CD4-positive, CD25-positive, alpha-beta regulatory T cell (primary cell): ENCODE measurements at places on chromosomes 2 and 18.
A peak's percentile ranks its signal among the peaks of the same experiment; 100 is the strongest.

- DNase-seq, result no peak
Observed at GRCh38 chr18:55763805-55764204, 175.8 kb upstream of the TCF4 start.

GRCh38 chr2:58714238-58714637 lies 473.1 kb upstream of the FANCL start:
- DNase-seq, result no peak

GRCh38 chr18:56294484-56295183 lies 343.8 kb downstream of the TXNL1 start:
- no peak for DNase-seq

- DNase-seq, result no peak
Observed at GRCh38 chr2:51981783-51982182, 949.9 kb upstream of the NRXN1 start.

DNA sequence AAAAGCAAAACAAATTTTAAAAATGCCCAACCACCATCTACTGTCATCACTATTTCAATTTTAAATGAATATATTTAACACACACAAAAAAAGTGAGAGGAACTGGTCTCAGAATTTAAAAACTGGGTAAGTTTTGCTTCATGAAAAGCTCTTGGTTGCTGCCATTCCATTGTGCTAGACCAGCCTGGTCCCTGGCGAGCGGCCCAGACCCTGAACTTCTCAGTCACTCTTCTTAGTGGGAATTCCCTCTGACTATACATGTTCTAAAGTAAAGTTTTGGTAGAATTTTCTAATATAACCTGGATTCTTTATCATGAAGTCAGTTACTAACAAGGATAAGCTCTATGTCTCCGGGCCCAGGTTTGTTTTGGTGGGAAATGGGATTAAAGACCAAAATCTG lies 34.8 kb upstream of the TMEM177 start:
- no peak for DNase-seq

GRCh38 chr18:43751835-43752234 lies 474.5 kb upstream of the SYT4 start:
- no peak for DNase-seq

DNA sequence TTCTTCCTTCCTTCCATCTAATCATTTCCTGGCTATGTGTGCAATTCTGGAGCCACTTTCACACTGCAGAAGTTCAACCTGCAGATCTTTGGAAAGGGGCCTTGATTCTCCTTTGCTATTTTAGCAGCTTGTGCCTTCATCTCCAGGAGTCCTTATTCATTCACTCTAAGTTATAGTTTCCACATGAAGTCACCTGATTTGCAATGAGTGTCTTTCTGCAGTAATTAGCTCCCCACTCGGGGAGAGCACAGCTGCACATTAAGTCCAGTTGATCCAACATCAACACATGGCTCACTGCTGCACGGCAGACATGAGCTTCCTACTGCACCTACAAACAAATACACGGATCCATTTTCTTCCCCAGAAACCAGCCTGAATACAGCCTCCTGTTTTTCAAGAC lies 323.1 kb upstream of the TNP1 start:
- DNase-seq, result no peak

DNA sequence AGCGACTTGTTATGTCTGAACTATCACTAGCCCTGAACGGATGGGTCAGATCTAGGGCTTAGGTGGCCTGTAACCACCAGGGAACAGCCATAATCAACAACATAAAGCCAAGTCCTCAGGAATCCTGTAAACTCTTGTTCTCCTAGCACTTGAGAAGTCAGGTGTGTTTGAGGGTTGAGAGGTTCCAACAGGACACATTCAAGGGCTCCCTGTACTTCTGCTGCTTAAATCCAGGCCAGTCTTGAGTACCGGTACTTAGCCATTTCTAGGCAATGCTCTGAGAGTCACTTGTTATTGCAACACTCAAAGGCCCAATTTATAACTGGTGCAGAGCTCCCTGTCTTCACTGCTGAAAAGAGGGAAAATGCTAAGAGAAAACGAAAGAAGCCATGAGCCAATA lies 21.6 kb upstream of the SLC40A1 start:
- no peak for DNase-seq

GRCh38 chr18:13868501-13869271 lies 44.7 kb downstream of the MC5R start:
- no peak for DNase-seq

- DNase-seq, result no peak
Observed at GRCh38 chr2:208570066-208570465, 163.5 kb downstream of the PTH2R start.

DNA sequence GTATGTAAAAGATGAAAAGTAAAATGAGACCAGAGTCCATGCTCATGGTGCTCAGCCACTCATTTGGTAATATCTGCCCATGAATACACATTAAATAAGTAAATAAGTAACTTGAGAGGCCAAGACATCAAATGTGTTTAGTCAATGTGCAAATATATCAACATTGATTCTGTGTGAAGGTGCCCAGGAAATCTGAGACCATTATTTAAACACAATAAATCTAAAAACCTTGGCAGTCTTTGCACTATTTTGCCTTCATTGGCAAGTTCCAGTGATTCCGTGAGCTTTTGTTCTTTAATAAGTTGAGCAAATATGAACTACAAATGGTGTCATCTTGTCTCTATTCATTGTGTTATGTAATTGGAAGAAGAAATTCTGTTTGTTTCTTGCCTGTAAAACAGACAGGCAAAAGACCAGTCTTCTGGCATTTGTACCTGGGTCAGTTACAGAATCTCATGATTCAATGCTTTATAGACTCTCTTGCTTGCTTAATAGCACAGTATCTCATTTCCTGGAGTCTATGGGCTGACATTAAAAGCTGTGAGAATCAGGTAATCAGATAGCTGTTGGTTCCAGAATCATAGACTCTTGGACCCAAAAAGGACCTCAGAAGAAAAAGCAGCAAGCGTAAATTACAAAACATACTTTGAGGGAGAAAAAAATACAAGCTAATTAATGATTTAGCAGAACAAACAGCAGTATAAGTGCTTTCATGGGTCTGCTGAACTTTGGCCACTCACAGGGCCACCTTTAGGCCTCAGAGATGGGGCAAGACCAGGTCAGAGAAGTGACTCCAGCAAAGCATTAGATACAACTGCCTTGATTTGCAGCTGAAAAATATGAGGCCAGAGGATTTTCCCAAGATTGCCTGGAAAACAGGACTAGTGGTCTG lies 20.0 kb upstream of the SERPINB3 start:
- no peak for DNase-seq

DNA sequence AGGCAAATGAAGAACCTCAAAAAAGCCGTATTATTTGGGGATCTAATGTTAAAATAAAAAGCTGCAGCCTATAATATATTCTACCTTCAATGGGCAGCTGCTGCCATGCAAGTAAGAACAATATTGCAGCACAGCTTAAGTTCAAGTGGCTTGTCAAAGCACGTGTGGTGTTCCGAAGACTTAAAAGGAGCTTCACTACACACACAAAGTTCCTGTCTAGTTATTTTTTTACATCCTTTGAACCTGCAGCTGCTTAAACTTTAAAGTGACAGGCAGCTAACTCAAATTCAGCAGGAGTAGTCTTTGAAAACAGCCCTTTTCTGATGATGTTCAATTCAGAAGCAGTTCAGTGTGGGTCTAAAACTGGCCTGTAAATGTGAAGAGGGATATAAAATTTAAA lies 85.8 kb upstream of the XIRP2 start:
- peak; percentile 28 for DNase-seq

DNA sequence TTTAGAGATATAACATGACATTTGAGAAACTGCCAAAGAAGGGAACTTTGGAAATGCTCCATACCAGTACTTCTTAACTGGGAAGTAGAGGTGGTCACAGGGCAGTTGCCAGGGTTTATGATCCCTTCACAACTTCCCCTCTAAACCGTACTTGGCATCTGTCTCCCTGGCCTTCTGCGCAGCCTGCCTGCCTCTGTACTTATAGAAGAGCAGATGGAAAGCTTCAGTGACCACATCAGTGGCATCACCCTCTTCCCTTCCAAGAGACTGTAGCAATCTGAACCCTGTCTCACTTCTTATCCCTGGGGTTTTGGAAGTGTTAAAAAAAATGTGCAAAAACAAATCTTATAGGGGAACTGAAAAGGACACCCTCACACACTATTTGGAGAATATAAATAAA lies 64.1 kb downstream of the EIF2AK3 start:
- no peak for DNase-seq

DNA sequence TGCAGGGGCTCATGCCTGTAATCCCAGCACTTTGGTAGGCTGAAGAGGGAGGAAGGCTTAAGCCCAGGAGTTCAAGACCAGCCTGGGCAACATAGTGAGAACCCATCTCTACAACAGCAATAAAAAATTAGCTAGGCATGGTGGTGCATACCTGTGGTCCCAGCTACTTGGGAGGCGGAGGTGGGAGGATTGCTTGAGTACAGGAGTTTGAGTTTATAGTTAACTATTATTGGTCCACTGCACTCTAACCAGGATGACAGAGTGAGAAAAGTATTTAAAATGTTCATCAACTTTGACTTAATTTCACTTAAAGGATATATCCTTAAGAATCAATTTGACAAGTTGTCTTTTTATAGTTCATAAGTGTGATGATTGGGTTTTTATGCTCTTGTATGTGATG lies 14.3 kb upstream of the GPD2 start:
- no peak for DNase-seq

DNA sequence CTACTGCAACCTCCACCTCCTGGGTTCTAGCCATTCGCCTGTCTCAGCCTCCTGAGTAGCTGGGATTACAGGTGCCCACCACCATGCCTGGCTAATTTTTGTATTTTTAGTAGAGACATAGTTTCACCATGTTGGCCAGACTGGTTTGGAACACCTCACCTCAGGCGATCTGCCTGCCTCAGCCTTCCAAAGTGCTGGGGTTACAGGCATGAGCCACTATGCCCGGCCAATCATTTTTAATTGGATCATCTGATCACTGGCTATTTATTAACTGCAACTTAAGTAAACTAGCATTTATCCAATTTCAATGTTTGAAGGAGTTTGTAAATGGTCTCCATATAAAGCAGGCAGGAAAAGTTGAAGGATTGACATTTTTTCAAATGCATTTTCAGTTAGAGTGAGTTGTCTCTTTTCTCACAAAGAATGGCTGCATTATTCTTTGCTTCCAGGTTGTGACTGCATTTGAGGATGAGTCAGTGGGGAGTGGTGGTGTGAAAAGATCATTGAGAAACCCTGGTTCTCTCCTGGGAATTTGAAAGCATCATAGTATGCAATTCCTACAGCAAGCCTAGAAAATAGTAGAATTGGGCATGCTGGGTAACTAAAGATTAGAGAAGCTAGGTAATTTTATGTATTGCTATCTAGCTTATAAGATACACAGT lies 431.1 kb upstream of the ZEB2 start:
- no peak for DNase-seq

DNA sequence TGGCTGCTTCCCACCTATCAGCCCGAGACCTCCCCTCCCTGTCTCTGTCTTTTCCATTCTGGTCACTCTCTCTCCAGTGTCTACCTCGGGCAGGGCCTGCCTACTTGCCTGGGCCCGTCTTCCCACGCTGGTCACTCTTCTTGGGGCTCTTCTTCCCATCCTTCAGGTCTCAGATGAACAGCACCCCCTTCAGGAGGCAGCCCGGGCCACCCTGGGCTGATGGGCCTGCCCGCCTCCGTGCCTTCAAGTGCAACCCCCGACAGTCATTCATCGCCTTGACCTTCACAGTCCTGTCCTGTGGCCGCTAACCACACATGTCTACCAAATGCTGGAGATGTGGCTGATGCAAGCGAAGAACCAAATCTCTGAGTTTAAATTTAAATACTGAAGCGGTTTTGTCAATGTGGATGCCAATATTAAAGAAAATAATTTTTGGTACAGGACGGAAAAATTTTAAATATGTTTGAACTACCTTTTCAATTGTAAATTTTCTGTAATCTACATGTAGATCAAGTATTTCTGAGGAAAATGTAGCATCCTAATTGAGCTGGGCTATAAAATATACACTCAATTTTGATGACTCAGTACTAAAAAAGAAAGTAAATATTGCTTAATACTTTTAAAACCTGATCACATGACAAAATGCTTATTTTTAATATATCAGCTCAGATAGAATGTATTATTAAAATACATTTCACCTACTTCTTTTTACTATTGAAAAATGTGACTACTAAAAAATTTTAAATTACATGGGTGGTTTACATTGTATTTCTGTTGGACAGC lies 96.4 kb downstream of the LAMA1 start:
- DNase-seq, result no peak

GRCh38 chr2:205752296-205752820 lies 70.1 kb downstream of the NRP2 start:
- no peak for DNase-seq

- DNase-seq, result no peak
Observed at GRCh38 chr18:7727361-7728076, 160.4 kb downstream of the PTPRM start.

- DNase-seq, result no peak
Observed at GRCh38 chr2:134027980-134028379, 225.9 kb upstream of the MGAT5 start.

- no peak for DNase-seq
Observed at GRCh38 chr2:58221909-58222308, 19.2 kb downstream of the FANCL start.

GRCh38 chr2:30321466-30321865 lies 90.1 kb downstream of the LBH start:
- no peak for DNase-seq

DNA sequence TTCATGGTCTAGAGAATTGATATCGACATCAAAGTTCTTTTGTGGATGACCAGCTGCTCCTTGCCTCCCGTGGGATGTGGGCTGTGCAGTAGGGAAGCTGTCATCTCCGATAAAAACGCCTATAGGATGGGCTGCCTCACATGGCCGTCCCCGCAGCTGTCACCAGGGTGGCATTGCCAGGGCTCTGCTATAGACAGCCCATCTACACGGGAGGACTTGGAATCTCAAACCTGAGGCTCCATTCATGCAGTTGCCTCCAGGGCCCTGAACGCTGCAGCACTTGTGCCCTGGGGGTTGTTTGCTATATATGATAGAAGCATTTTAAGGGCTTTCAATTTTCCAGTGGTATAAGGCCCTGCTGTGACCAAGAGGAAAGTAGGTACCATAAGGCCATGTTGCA lies 183.1 kb downstream of the MYCN start:
- DNase-seq, result no peak

GRCh38 chr2:129922571-129923264 lies 56.7 kb upstream of the RAB6C start:
- no peak for DNase-seq

DNA sequence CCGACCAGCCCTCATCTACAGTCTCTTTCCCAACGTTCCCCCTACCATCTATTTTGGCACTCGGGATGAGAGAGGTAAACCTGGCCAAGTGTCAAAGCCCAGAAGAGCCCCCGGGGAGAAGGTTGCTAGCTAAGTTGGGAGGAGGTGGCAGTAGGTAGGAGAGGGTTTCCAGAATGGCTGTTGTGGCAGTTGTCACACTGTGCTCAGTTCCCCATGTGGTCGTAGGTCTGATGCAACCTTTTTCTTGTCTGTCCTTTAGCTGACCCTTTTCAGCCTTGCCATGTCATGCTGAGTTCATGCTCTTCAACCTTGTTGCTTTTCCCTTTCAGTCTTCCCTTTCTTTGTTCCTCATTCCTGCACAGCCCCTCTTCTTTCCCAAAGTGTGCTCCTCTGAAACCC lies 34.5 kb downstream of the TTLL4 start:
- DNase-seq, result no peak

GRCh38 chr18:79544386-79544963 lies 135.1 kb upstream of the CTDP1 start:
- no peak for DNase-seq
